ENCODE measurements at places on chromosomes 13 and 19.

- DNase-seq = no peak
These were observed 25.3 kb upstream of the MEDAG start for GRCh38 chr13:30880856-30881155.

DNA sequence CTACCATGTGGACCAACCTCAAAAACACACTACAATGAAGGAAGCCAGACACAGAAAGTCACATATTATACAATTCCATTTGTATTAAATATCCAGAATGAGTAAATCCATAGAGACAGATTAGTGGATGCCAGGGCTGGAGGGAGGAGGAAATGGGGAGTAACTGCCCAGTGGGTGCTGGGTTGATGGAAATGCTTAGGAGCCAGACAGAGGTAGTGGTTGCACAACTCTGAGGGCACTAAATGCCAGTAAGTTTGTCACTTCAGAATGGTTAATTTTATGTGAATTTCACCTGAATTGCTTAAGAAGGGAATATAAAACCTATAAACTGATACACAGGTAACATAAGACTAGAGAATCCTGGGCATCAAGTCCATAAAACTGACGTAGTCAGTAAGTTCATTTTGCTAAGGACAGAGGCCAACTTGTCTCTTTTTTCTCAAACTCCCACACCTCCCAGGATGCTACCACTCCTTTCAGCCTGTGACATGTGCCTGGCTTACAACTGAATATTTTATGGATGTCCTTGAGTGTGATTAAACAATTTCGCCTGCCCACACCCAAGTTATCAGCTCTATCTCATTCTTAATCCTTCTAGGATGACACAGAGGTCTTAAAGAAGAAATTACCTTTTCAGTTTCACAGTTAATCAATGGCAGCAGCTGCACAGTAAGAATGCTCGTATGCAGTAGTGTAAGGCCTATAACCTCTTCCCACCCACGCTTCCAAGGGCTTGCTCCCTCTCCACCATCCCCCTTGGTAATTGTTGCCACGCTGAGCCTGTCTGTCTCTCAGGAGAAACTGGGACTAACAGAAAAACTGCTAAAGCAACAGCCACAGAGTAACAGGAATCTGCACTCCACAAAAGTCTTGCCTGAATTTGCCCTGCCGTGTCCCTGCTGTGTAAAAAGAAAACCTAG, 5.9 kb upstream of the MLNR start:
- DNase-seq = no peak

- no peak for DNase-seq
These were observed 88.2 kb upstream of the GPR183 start for GRCh38 chr13:99395436-99395835.

- DNase-seq = no peak
These were observed 13.6 kb downstream of the POLR1D start for GRCh38 chr13:27635266-27635665.

GRCh38 chr19:45179072-45179891, 698 bp downstream of the BLOC1S3 start:
- DNase-seq = no peak

Measured in Panc1 (cell line).